A549 treated with AZD2906 at 1 μM for 4 hours (cell line): ENCODE measurements at places on chromosomes 7 and 10. TPM values are rescaled to one million over a fixed set of nuclear protein-coding genes. Genes with fewer than 3 reads are reported as not detected.

Gene CUZD1
- 1.2 to 1.5 TPM (median 1.3 TPM) in 5 replicates for total RNA-seq

Gene TAS2R5
- total RNA-seq = 0.28 to 0.44 TPM (median 0.36 TPM) in 5 replicates

Gene PIK3AP1
- 0.55 to 0.90 TPM (median 0.58 TPM) in 5 replicates for total RNA-seq

Gene CCDC146
- total RNA-seq = 0.47 to 0.77 TPM (median 0.67 TPM) in 5 replicates

Gene RNF32
- total RNA-seq = 0.58 to 1.5 TPM (median 1.3 TPM) in 5 replicates

Gene NUTM2B
- 0.19 to 0.42 TPM (median 0.26 TPM) in 5 replicates for total RNA-seq

Gene UNC5B
- 3.1 to 4.8 TPM (median 3.8 TPM) in 5 replicates for total RNA-seq

Gene CYP2C8
- not detected in 5 replicates for total RNA-seq

Gene NEUROG3
- not detected in 5 replicates for total RNA-seq

Gene NPY4R2
- total RNA-seq = 18.2 to 26.5 TPM (median 23.4 TPM) in 5 replicates

Gene TMEM130
- total RNA-seq = 0.30 to 0.59 TPM (median 0.38 TPM) in 5 replicates

Gene NPSR1
- not detected in 5 replicates for total RNA-seq

Gene SFTPA1
- not detected in 5 replicates for total RNA-seq

Gene POM121C
- 32.9 to 39.6 TPM (median 37.1 TPM) in 5 replicates for total RNA-seq

Gene CALHM1
- total RNA-seq = 0.02 TPM in 1 of 5 replicates, not detected in the others

Gene TMEM140
- total RNA-seq = 1.1 to 1.4 TPM (median 1.3 TPM) in 5 replicates

Gene TFR2
- total RNA-seq = 2.1 to 2.8 TPM (median 2.5 TPM) in 5 replicates

Gene NKX2-3
- total RNA-seq = 0.05 to 0.09 TPM (median 0.06 TPM) in 5 replicates

Gene TEX47
- total RNA-seq = not detected in 5 replicates

Gene LIPK
- not detected in 5 replicates for total RNA-seq

Gene CCL24
- 0.18 TPM in 1 of 5 replicates, not detected in the others for total RNA-seq

Gene FEZF1
- not detected in 5 replicates for total RNA-seq

Gene CDK14
- 0.12 to 0.34 TPM (median 0.23 TPM) in 5 replicates for total RNA-seq

Gene NUTM2A
- total RNA-seq = 0.04 to 0.12 TPM (median 0.08 TPM) in 4 of 5 replicates, not detected in the other
